ENCODE measurements at places on chromosomes 4 and X.

GRCh38 chrX:102808336-102808735 is 87.8 kb downstream of the GPRASP3 start:
- DNase-seq = no peak

DNA sequence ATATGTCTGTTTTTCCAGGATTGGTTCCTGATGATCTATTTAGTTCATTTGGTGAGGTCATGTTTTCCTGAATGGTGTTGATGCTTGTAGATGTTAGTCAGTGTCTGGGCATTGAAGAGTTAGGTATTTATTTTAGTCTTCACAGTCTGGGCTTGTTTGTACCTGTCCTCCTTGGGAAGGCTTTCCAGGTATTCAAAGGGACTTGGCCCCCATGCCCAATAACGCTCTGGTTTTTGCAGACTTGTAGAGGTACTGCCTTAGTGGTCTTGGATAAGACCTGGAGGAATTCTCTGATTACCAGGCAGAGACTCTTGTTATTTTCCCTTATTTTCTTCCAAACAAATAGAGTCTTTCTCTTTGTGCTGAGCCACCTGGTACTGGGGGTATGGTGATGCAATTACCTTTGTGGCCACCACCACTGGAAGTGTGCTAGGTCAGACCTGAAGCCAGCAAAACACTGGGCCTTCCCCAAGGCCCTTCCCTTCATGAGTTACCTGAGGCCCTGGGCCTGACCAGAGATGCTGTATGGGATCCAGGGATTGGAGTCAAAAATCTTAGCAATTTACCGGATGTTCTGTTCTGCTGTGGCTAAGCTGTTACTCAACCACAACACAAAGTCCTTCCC is 63.3 kb upstream of the RXFP1 start:
- no peak for DNase-seq

DNA sequence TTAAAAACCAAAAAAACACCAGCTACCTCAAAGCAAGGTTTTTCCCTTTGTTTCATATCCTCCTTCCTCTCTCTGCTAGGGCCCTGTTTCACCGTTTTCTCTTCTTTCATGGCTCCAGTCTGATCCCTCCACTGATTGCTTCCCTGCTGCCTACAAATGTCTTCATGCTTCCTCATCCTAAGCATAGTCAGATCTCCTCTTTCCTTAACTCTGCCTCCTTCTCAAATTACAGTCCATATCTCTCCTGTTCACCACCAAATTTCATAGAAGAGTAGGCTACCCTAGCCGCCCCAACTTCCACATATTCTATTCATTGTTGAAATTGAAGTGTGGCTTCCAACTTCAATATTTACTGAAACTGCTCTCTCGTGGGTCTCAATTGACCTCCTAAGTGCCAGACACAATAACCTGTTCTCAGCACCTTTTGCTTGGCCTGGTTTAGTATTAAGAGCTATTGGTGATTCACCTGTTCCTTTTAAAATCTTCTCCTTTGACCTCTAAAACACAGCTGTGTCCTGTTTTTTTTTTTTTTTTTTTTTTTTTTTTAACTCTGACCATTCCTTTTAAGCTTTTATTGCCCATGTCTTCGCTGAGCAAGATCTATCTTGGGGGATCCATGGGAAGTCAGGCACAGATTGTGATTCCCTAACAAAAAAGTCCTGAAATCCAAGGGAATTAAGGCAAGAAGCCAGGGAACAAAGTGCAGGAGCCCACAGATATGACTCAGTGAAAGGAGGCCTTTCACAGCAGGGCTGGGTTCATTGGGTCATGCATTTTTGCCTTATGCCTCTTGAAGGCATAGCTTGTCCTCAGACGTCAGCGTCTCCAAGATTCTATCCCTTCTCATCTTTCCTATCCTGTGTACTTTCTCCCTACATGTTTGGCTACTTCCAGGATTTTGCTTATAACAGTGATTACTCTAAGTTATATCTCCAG is 85.4 kb downstream of the RPS3A start:
- no peak for DNase-seq

- no peak for DNase-seq
Observed at GRCh38 chrX:41257801-41258200, 76.2 kb upstream of the DDX3X start.

GRCh38 chrX:11419102-11419501 is 125.9 kb downstream of the AMELX start:
- DNase-seq = no peak

DNA sequence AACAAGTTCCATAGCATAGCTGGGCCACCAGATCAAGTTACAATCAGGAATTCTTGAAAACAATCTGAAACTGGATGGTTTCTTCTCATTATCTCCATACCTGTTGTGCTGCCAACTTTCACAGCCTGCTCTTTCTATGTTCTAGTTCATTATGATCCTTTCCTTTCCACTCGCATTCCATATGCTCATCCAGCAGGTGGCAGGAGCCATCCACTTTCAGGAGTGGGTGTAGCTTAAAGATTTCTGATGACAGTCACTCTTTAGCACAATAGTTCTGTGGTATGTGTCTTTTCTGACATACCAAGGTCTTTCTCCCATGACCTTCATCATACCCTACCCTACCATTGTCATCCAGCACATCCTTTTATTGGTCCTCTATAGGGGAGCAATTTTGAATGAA is 46.4 kb downstream of the PAGE2 start:
- DNase-seq = no peak

DNA sequence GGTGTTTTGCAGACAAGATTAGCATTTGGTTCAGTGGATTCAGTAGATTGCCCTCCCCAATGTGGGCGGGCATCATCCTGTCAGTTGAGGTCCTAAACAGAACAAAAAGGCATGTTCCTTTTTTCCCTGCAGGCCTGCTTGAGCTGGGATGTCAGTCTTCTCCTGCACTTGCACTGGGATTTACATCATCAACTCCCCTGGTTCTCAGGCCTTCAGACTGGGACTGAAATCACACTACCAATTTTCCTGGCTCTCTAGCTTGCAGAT is 278.9 kb upstream of the FTHL17 start:
- no peak for DNase-seq

- DNase-seq = no peak
Observed at GRCh38 chr4:8269535-8270417, at the start of gene HTRA3. HTRA3 (plus strand) TSS chr4:8269754; CDS start chr4:8269969, 215 bp downstream.

GRCh38 chrX:101484135-101484534 is 1.1 kb upstream of the ARMCX4 start:
- no peak for DNase-seq

GRCh38 chr4:184628103-184628502 is 21.1 kb downstream of the CASP3 start:
- no peak for DNase-seq

GRCh38 chr4:102799816-102800215 is 27.5 kb downstream of the UBE2D3 start:
- DNase-seq = no peak

GRCh38 chrX:8636497-8636896 is 95.4 kb downstream of the ANOS1 start:
- DNase-seq = no peak

DNA sequence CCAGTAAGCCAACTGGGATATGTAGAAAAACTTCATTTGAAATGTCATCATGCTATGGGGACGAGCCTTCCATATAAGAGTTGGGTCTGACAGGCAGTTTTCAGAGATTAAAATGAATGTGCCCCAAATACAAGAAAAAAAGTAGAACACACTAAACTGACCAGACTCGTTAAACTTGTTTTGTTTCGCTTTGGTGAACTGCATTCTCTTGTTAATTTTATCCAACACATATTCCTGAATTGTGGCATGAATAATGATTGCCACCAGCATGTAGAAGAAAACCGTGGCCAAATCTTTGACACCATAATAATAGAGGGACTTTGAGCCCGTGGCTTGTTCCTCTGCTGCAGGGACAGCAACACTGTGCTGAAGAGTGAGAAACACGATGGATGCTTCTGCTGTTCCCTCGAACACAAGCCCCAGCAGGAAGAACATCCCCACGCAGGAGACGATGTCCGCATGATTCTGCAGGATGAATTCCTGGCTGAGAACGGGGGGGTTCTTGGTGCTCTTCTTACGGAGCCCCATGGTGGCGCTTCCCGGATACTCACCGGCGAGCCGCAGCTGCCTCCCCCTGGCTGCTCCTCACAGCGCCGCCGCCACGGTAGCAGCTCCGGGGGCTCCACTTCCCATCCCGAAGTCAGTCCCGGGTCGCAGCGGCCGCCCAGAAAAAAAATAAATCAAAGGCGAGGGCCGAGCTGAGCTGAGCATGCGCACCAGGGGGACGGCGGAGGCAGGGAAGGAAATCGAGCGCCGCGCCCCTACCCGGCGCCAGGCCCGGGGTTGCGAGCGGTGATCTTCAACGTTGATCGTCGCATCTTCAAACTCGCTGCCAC is at the start of gene TRAM1L1:
Gene TRAM1L1 (minus strand): TSS at position 711 of the 836 bp plus-strand sequence. CDS start 183 bp downstream, at position 528.
- DNase-seq = no peak

- DNase-seq = no peak
Observed at GRCh38 chr4:40251366-40251765, 54.5 kb downstream of the RHOH start.

- DNase-seq = no peak
Observed at GRCh38 chrX:2626750-2627149, 64.3 kb upstream of the CD99 start.

DNA sequence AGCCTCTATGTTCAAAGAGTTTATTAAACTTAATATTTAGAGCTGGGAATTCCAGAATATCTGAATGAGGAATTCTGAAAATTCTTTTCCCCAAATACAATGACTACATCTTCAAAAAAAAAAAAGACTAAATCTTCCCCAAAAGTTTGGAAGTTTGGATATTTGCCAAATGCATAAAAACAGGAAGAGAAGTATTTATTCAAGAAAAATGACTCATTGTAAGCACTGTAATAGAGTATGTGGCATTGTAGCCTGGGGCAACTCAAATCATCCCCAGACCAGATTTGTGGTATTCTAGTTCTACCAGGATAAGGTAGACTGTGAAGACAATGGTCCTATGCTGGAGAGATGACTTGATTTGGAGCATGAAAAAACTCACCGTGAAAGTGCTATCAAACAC is 78.5 kb upstream of the PDHA2 start:
- DNase-seq = no peak

DNA sequence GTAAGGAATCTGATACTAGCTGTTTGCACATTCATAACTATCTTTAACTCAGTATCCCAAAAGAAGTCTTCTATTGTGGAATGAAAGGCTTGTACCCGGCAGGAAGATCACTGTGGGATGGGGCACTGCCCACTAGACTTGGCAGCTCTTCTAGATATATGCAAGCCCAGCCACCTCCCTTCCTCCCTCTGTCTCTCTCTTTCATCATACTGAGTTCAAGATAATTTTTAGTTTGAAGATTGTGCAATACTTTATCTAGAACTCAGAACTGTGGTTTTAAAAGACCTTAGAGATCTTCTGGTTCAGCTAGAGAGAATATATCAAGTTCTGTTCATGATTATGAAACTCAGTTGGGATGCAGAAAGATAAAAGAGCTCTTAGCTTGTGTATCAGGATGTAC is 22.5 kb upstream of the GPR34 start:
- no peak for DNase-seq

- DNase-seq = no peak
Observed at GRCh38 chr4:42398171-42398870, 1.0 kb downstream of the SHISA3 start.

GRCh38 chrX:47467106-47467505 is 15.9 kb downstream of the ZNF41 start:
- no peak for DNase-seq

GRCh38 chr4:76459291-76459723 is 24.3 kb downstream of the SHROOM3 start:
- no peak for DNase-seq

GRCh38 chr4:157810137-157810774 is 362.6 kb downstream of the GASK1B start:
- DNase-seq = no peak

DNA sequence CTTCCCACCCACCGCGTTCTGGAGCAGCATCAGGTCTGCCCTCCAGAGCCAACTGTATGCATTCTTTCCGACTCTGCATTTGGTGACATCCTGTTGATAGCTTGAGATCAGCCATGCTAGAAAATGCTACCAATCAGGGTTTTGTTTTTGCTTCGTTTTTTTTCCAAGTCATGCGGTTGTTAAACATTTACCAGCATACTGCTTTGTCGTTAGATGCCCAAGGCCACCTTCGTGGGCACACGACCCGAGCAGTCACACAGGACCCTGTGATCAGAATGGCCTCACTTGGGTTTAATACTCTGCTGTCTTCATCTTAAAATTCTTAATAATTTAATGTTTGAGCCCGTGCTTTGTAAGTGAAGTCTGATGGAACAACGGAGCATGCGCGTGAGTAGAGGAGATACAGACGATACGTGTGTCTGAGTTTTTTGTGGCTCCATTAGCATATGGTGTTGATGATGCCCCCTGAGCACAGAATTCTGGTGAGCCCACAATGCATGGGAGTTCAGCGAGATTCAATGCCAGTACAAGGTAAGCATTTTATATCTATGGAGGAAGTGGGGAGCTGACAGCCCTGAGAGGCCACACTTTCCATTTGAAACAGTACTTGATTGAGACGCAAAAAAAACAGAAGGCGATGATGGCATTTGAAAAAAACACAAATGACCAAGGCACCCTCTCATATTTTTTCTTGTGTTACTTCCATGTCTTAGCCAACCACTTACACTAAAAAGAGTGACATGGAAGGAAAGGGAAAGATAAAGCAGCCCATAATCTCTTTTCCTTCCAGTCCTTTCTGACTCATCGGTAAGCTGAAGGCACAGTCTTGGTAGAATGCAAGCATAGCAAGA is 323.6 kb downstream of the BCOR start:
- no peak for DNase-seq

DNA sequence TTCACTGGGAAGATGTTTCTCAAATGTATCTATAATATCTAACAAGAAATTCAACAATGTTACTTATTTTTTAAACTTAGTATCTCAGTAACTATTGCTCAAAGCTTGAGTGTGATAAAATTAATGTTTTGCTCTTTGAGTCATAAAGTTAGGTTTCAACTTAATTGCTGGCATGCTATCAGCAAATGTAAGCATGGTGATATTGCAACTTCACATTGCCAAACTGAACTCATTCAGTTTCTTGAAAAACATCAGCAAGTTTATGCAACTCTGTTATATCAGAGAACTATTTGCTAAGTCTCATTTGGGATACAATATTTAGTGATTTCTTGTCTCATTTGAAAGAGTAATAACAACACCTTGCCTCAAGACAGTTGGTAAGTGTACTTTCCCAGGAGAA is 91.2 kb upstream of the KLF3 start:
- no peak for DNase-seq

DNA sequence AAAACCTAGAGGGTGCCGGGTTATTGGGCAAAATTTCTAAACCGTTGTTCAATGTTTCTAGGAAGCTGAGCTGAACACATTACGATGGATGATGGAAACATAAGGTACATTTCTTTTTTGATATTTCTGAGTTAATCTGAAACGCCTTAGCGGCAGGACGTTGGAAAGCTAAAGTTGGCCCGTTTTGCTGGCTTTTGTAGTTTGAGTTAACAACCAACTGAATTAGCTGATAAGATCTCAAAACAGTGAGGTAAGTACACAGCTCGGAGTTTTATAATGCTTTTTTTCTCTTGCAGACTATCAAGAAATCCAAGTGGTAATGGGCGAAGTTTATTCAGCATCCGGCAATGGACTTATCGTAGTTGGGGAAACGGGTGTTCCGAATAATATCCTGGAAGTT is 73.5 kb downstream of the PRSS12 start:
- DNase-seq = no peak

DNA sequence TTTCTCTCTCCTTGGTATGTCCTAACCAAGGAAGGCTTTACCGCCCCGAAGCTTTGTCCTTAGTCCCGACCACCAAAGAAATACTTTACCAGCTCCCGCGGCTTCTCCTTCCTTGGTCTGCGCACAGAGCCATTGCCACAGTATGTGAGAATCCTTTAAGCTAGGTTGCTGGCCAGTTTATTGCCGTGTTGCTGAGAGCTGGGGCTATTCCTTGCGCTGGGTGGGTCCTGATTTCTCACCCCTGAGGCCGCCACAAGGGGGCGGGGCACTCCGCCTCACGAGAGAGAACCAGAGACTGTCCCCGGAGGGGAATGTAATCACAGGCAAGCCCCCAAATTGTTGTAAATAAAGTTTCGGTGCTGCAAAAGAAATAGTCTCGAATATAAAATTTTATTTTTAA is 331.0 kb upstream of the PCDH10 start:
- DNase-seq = no peak

Measured in activated CD4-positive, CD25-positive, alpha-beta regulatory T cell (primary cell).